ENCODE measurements at places on chromosomes 6 and 20. TPM values are rescaled to one million over a fixed set of nuclear protein-coding genes. Genes with fewer than 3 reads are reported as not detected.

MRAP2 gene
- total RNA-seq = not detected

- no peak for DNase-seq
Observed at GRCh38 chr6:98759459-98759858, 74.9 kb upstream of the POU3F2 start.

DNA sequence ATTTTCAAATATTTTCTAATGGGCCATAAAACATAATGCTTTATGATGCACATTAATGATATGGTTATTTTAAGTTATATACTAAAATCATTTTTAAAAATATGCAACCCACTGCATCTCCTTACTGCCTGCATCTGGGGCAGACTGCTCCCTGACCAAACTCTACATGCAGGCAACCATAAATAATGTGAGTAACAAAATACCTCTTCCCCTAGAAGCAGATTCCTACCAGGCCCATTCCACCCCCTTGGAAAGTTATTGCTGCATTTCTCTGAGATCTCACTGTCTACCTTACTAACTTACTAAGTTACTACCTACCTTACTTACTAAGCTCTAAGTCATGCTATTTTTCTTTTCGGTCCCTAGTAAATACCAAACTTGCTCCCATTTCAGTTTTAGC, 71.8 kb downstream of the ATG5 start:
- no peak for DNase-seq

- DNase-seq = no peak
Observed at GRCh38 chr20:33733654-33734576, 2.1 kb downstream of the ZNF341 start.

DNA sequence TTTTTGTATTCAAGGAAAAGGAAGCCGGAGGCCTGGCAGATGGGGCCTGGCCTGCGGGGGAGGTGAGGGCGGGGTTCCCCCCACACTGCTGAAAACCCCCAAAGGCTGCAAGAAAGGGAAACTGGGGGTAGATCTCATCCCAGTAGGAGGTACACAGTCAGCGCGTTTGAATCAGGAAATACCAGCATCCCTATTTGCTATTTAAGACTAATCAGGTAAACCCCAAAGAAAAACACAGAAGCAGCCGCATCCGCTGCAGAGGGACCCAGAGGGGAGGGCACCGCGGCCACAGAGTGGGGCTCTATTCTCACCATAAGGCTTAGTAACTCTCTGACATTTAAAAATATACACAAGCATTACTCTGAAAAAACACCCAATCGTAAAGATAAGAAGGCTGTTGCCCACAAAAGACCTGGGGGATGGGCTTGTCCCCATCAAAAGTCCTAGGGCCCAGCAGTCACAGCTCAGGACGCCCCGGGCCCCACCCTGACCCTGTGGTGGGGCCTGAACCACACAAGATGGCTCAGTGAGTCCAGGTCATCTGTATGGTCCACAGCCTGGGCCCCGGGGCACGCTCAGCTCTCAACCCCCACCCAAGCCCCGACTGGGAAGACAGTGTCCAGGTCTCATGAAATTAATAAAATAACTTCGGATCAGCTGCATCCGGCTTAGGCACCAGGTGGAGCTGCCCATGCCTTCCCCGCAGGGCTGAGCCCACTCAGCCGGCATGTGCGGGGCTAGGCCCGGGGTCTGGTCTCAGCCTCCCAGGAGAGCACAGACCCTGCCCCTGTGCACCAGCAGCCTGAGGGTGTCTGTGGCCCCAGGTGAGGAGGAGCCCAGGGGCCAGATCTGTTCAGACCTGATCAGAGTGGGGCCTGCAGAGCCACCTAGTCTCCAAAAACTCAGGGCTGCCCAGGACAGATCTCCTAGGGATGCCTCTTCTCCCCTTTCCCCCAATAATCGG, 31.0 kb downstream of the KCNQ2 start:
- DNase-seq = peak; percentile 17

- DNase-seq = no peak
Observed at GRCh38 chr6:22036275-22036674, 260.6 kb downstream of the PRL start.

SIM1 gene
- total RNA-seq = not detected

DNA sequence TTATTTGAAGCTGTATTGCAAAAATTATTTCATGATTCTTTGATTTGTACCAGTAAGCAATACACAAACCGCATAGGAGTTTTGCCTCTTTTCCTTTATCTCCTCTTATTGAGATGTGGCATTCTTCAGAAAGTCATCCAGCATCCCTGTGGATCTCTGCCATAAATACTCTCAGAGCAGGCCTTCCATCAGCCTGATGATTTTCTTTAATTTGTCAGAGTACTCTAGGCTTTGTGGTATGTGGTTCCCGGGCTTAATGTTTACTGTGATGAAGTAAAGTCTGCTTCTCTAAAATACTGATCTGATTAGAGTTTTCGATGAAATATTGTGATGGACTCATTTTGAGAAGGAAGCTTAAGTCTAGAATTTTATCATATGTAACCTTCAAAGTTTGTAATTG, 31.1 kb upstream of the SLC35D3 start:
- DNase-seq = no peak

DNA sequence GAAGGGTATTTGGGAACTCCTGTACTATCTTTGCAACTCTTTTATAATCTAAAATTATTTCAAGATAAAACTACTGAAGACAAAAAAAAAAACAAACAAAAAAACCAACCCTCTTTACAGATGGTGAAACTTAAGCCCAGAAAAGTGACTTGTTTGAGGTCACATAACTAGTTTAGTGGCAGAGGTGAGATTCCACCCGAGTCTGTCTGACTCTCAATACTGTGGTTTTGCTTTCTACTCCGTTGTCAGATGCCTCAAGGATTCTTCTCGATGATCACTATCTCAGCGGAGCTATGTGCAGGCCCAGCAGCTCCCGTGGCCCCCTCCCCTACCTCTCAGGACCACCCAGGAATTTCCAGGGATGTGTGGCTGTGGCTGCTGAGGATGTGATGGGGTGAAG, 36.1 kb upstream of the KCNB1 start:
- DNase-seq = no peak

HSPA1L gene
- 2.1 TPM for total RNA-seq

- DNase-seq = no peak
Observed at GRCh38 chr20:57837208-57838035, 127.6 kb upstream of the PMEPA1 start.

UBE2J1 gene
- total RNA-seq = 34.8 TPM

GRCh38 chr6:30964075-30964474, 19.4 kb upstream of the MUC21 start:
- peak; percentile 11 for DNase-seq

R3HDML gene
- total RNA-seq = not detected

DNA sequence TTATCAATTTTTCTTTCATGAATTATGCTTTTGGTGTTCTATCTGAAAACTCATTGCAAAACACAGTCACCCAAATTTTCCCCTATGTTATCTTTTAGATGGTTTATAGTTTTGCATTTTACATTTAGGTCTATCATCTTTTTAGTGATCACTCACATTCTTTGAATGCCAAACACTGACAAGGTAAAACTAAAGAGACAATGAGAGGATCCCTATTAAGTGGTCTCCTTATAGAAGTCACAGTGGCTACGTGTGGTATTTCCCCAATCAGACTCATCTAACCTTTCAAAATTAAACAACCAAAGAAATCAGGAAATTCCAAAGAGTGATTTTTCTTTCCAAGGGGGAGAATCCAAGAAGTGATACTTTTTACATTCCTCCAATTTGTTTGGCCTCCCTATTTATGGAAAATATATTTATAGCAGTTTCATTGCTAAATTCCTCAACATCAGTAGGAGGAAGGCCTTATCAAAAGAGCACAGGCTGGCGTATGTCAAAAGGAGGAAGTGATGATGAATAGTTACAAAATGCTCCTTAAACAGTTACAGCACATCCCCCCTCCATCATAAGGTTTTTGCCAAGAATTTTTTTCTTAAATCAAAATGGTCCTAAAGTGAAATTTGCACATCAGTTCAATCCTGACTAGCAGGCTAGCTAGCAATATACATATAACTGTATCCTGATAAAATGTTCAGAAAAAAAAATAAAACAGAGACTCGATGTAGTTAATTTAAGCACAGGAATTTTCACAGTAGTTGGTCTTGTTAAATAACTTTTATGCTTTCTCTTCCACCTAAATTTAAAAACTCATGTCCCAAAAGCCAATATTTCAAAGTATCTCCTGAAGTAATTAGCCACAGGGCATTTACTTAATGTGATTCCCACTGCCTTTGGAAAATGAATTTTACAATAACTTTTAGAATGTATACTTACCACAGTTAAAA, 76.2 kb upstream of the IPCEF1 start:
- no peak for DNase-seq

SIRPB2 gene
- not detected for total RNA-seq

- DNase-seq = no peak
Observed at GRCh38 chr6:69780585-69781178, 16.1 kb downstream of the LMBRD1 start.

GRCh38 chr6:131917318-131917717, 33.9 kb downstream of the CCN2 start:
- DNase-seq = no peak

SLC13A3 gene
- total RNA-seq = not detected

TCF15 gene
- not detected for total RNA-seq

DNA sequence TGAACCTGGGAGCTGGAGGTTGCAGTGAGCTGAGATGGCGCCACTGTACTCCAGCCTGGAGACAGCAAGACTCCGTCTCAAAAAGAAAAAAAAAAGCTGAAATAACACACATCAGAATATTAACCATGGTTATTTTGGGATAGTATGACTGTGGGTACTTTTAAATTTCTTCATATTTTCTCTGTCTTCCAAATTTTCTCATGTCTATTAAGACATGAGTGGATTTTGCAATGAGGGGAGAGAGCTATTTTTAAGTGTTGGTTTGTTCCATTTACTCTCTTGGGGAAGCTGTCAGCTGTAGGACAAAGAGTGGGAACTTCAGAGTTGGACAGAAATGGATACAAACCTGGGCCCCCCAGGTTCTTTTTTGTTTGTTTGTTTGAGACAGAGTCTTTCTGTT, 10.3 kb downstream of the ADISSP start:
- no peak for DNase-seq

DNA sequence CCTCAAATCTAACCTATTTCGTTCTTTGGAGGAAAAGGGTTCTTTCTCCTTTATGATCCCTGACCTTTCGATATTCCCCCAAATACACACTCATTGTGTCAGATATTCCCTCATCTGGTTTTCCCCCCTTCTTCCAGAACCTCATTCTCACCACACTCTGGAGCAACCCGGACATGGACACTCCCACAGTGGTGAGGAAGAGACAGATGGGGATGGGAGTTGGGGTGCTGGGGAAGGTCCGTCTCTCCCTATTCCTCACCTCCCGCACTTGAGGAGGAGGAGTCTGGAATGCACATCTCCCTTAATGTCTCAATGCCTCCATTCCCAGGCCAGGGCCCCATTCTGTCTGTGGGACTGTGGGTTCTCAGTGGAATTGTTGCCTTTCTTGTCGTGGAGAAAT, 1.3 kb downstream of the SLC39A7 start:
- DNase-seq = no peak

DNA sequence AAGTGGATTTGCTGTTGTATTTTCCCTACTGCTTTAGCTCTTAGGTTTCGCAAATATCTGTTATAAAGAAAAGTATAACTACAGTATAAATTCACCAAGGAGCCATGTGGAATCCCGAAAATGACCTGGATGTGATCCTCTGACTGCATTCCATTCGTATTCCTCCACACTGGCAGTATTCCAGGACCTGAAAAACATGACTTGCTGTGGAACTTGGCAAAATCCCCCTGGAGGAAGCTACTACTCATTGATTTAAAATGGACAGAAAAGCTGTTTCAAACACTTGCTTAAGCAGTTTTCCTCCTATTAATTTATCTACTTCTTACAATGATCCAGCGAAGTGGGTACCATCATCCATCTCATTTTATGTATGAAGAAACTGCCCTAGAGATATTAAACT, 13.3 kb upstream of the ENPP5 start:
- DNase-seq = no peak

DNA sequence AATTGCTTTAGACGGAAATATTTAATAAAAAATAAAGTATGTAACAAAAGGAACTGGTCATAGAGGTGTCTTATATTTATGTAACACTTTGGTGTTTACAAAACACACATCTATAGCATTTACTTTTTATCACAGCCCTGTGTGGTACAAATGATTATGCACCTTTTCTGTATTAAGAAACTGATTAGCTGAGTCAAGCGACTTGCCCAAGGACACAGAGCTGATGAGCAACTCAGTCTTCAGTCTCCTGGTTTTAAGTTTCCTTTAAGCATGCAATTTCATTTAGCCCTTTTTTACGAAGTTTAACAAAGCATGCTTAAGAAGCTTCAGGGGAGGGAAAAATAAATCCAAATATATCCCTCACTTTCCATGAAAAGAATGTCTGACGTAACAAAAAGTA, 2.5 kb downstream of the DCDC2 start:
- no peak for DNase-seq

DEFB124 gene
- total RNA-seq = not detected

GRCh38 chr6:158043586-158044524, 62.2 kb downstream of the SYNJ2 start:
- DNase-seq = no peak

DNA sequence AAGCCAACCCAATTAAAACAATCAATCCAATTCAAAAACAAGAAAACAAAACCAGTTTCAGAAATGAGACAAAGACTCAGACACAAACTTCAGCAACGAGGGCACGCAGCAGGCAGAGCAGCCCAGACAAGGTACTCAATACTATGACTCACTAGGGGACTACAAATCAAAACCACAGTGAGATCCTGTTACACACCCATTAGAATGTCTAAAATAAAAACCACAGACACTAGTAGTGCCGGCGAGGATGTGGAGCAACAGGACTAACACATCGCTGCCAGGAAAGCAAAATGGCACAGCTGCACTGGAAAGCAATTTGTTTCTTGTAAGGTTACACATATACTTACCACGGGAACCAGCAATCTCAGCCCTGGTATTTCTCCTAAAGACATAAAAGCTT, 28.4 kb upstream of the MAS1L start:
- DNase-seq = no peak

CCDC170 gene
- not detected for total RNA-seq

FNDC11 gene
- 0.27 TPM for total RNA-seq

DNA sequence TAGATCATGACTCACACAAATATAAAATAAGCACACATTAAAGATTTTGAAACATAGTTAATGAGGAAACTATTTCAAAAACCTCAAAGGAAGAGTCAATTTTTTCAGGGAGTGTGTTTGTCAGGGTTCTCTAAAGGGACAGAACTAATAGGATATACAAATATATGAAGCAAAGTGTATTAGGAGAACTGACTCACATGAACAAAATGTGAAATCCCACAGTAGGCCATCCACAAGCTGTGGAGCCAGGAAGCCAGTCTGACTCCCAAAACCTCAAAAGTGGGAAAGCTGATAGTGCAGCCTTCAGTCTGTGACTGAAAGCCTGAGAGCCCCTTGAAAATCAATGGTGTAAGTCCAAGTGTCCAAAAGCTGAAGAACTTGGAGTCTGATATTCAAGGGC, 898.0 kb upstream of the EYS start:
- no peak for DNase-seq

GRCh38 chr6:159163901-159164370, 5.3 kb upstream of the FNDC1 start:
- no peak for DNase-seq

GRCh38 chr6:30198166-30199084, 14.8 kb downstream of the TRIM26 start:
- no peak for DNase-seq

Measured in activated T-helper 2 cell treated with anti-CD3 and anti-CD28 coated beads, Interferon-gamma antibody, Interleukin-2, Interleukin-4, amounts not matched to agents 10 μg/mL and 5 μg/mL and 100 μg/mL, durations not matched to agents 14 hours and 24 hours and 36 hours (primary cell).